ENCODE measurements at places on chromosomes 7 and 10. TPM values are rescaled to one million over a fixed set of nuclear protein-coding genes. Genes with fewer than 3 reads are reported as not detected.

The GBF1 gene
- total RNA-seq: 48.7 TPM

The SPDYE5 gene
- not detected for total RNA-seq

DNA sequence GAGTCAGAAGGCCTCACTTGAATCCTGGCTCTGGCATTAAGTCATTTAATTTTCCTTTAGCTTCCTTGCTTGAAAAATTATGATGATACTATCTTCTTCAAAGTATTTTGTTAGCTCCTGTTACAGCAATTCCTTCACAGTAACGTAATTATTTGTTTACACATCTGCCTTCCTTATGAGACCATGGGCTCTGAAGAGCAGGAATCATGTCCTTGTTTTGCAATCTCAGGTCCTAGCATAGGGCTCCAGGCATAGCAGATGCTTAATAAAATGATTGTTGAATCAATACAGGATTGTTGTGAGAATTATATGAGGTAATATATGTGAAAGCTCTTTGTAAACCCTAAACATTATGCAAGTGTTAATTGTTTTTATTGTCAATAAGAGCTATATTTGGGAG, 25.5 kb downstream of the KLHDC10 start:
- no peak for DNase-seq

The VWDE gene
- 1.0 TPM for total RNA-seq

The CUTC gene
- total RNA-seq: 13.7 TPM
